ENCODE measurements at places on chromosomes 7 and 10.

DNA sequence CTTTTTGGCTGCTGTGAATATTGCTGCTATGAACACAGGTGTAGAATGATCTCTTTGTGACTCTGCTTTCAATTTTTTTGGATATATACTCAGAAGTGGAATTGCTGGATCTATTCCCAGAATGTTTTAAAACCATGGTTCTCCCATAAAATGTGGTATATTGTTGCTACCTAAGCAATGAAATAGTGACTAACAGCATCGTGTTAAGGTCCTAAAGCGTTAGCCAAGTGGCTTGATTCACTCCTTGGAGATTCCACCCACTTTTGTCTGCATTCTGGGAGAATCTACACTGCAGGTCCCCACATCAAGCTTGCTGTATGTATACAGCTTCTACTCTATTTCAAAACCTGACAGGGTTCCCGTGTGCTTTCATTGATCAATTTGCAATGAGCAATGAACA is 105.6 kb downstream of the CDK6 start:
- no peak for DNase-seq

DNA sequence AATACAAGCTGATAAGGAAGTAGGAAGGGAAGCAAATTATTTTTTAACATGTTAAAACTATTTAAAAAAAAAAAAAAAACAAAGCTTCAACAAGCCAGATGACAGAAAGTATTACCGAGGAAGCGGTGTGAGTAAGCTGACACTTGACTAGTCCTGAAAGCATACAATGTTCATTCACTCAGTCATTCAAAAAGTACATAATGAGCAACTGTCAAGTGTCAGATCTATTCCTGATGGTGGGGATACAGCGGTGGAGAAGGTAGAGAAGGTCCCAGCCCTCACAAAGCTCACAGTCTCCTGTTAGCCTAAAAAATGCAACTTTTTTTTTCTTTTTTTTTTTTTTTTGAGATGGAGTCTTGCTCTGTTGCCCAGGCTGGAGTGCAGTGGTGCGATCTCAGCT is 40.0 kb downstream of the RAPGEF5 start:
- no peak for DNase-seq

DNA sequence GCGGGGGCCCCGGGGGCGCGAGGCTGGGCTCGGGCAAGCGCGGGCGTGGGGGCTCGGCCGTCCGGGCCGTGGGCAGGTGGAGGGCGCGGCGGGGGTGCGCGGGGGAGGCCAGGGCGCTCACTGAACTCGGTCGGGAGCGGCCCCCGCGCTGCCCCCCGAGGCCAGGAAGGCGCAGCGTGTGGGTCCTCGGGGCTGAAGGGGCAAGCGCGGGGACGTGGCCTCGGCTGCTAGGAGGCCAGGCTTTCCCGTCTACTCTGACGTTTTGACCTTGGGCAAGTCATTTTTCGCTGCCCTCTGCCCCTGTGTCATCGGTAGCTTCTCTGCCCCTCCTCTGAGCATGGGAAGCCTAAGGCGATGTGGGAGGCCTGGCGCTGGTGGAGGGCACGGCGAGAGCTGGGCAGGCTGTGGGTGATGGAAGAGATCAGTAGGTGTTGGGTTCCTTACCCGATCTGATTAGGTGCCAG is 441 bp downstream of the FBH1 start:
- peak; percentile 13 for DNase-seq

- no peak for DNase-seq
Observed at GRCh38 chr7:147708871-147709270, 881.7 kb upstream of the C7orf33 start.

Measured in CD4-positive, alpha-beta T cell treated with Interleukin-2 at 100 ng/mL for 4 hours (primary cell).